ENCODE measurements at places on chromosomes 12 and 14.

DNA sequence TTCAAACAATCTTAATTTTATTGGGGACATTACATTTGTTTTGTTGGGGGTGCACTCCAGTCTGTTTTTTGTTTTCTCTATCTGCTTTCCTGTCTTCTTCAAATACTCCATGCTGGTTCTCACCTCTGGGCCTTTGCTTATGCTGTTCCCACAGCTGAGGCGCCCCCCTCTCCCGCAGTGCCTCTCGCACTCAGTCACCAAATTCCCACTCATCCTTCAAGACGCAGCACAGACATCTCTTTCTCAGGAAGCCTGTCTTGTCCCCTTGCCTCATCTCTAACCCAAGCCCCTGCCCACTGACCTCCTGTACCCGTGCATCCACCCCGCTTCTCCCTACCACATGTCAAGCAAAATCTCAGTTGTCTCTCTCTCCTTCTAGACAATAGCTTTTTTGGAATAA is 43.7 kb upstream of the PRMT8 start:
- DNase-seq, result no peak

DNA sequence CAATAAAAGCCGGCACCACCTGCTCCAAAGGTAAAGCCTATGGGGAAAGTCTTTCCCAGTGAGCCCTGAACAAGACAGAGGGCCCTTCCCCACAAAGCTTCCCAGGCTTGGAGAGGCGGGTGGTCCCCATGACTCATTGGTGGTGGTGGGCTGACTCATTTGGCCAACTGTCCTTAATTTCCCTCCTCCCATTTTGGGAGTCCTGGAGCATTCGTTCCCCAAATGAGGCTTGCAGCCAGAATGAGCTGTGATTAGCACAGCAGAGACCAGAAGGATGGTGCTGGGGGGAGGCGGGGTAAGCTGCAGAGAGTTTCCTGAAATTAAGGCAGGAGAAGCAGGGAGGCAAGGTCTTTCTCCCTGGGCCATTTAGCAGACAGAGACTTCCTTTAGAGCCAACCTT is 241.7 kb downstream of the DPF3 start:
- no peak for DNase-seq

- DNase-seq, result no peak
These were observed 105.3 kb upstream of the RTL1 start for GRCh38 chr14:101008631-101009336.

GRCh38 chr12:107788690-107789458 is 14.4 kb downstream of the ASCL4 start:
- no peak for DNase-seq

- no peak for DNase-seq
These were observed 25.1 kb upstream of the LRTM2 start for GRCh38 chr12:1795221-1795784.

DNA sequence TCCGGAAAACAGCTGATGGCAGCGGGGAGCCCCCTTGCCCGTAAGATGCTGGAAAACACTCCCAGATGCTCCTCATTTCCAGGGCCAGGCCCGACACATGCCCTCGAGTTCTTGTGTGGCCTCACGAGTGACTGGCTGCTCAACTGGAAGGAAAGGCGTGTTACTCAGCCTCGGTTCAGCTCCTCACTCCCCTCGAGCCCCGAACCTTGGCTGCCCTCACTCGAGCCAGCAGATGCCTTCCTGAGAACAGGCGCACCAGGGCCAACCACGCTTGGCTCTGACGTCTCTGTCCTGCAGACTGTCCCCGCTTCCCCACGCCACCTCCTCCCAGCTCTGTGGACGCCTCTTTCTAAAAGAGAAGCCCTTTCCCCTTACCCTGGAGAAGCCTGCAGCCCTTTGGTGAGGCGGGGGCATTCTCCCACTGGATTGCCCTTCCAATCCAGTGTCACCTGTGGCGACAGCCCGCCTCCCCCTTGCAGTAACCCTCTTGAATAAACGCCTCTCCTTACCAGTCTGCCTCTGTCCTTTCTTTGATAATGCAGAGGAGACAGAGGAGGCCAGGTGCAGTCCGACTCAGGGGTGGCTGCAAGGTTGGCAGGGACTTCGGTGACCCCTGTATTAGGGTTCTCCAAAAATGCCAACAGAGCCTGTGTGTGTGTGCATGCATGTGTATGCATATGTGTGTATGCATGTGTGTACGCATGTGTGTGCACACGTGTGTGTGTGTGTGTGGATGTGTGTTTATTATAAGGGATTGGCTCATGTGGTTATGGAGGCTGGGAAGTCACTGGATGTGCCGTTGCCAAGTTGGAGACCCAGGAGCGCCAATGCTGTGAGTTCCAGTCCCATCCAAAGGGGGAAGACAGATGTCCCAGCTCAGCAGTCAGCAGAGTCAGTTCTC is 166.3 kb downstream of the KIF26A start:
- DNase-seq, result no peak

- DNase-seq, result no peak
These were observed 32.0 kb upstream of the VPS37B start for GRCh38 chr12:122927756-122928403.

DNA sequence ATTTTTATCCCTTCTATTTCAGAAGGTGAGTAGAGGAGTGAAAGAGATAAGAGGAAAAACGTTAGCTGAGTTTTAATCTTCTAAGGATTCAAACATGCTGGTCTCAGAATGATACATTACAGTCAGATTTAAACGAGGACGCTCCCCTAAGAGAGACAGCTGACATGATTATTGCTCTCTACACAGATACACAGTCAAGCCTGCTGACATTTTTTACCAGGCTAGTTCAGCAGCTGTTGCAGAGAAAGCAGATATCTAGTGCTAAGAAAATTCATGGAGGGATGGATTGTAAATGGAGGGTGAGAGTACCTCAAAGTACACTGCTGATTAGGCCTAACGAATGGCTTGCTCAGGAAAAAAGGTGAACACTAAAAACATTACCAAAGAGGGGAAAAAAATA is 31.9 kb upstream of the SOS2 start:
- no peak for DNase-seq

- DNase-seq, result no peak
These were observed 596.9 kb downstream of the TRHDE start for GRCh38 chr12:72869024-72869423.

GRCh38 chr12:50566066-50566465 is 61.3 kb downstream of the DIP2B start:
- DNase-seq, result no peak

DNA sequence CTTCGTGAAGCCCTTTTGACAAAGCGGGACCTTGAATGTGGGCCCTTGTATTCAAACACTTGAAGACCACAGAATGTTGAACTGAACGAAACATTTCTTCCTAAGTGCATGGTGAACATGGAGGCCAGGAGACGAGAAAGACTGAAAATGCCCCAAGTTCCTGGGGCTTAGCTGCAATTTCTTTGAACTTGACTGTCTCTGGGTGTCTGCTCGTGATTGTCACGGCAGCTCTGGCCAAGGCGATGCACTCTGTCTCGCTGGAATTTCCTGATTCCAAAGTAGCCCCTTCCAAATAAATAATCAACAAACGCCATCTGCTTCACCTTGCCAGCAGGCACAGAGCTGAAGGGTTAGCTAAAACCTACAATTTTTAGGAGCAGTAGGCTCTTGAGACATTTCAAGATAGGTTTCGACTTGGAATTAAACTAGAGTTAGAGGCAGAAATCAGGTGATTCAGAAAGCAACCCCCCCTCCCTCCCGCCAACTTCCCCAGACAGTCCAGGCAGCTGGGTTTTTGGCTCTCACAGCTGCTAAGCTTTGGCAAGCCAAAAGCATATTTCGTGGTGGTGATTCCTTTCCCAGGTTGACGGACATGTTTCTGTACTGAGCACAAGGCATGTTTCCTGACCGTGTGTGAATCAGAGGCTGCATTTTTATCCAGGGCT is 13.5 kb upstream of the IRF2BPL start:
- no peak for DNase-seq

- no peak for DNase-seq
These were observed 740.9 kb downstream of the GALC start for GRCh38 chr14:87252103-87252502.

DNA sequence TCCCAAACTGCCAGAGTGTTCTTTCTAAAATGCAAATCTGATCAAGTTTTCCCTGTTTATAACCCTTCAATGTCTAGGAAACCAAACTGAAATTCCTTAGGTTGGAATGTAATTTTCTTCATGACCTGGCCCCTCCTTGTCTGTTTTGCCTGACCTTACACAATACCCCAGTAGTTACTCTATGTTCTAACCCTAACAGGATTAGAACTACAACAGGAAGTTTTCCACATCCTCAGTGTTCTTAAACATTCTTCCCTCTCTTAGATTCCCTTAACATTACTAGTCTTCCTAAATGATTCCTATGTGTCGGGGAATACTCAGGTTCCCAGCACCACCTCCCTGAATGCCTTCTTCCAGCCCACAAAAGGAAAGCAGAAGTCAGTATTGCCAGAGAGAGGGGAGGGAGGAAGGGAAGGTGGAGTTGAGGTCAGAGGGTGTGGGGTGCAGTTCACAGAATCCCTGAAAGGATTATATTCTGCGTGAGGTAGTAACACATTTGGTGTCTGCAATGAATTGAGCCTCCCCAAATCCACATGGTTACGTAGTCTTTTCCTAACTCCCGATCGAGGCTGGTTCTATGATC is 72.6 kb downstream of the BBS10 start:
- no peak for DNase-seq

DNA sequence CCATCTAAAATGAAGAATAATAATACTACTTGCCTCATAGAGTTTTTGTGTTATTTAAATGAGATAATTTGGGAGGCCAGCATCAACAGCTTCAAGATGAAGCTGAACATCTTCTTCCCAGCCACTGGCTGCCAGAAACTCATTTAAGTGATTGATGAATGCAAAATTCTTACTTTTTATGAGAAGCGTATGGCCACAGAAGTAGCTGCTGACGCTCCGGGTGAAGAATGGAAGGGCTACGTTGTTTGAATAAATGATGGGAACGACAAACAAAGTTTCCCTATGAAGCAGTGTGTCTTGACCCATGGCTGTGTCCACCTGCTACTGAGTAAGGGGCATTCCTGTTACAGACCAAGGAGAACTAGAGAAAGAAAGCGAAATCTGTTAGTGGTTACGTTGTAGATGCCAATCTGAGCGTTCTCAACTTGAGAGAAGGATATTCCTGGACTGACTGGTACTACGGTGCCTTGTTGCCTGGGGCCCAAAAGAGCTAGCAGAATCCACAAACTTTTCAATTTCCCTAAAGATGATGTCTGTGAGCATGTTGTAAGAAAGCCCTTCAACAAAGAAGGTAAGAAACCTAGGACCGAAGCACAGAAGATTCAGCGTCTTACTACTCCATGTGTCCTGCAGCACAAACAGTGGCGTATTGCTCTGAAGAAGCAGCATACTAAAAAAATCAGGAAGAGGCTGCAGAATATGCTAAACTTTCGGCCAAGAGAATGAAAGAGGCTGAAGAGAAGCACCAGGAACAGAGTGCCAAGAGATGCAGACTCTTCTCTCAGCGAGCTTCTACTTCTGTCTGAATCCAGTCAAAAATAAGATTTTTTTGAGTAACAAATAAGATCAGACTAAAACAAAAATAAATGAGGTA is 100.0 kb upstream of the LRIG3 start:
- no peak for DNase-seq

DNA sequence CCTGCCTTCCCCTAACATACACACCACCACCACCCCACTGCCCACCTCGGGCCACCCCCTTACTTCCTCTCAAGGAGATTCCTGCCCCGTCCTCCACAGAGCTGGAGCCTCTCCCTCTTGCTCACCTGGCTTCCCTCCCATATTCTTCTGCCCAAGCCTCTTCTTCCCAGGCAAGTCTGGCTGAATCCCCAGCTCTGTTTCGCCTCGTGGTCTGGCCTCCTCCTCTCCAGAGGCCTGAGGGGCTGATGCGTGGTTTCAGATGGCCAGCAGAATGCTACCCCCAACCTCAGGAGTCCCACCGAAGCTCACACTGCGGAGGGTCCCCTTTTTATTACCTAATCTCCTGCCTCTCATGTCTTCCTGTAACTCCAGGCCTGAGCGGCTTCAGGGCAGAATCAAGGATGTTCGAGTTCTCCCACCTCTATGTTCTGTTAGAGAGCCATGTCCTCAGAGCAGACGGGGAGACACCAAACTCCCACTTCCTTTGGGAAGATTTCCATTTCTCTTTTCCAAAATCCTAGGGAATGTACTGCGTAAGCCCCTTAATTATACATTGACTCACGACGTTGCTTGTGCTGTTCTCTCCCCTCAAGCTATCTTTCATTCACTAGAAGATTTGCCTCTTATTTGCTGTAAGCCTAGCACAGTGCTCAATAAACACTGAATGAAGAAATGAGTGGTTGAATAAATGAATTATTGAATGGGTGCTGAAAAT is 33.9 kb upstream of the LTBP2 start:
- no peak for DNase-seq

All from stimulated activated CD4-positive, alpha-beta T cell treated with anti-CD3 and anti-CD28 coated beads, Interleukin-1b, Interleukin-23, amount 100 ng/mL, for 48 hours (primary cell).